ENCODE measurements at places on chromosomes 5 and 9.
A peak's percentile ranks its signal among the peaks of the same experiment; 100 is the strongest.

DNA sequence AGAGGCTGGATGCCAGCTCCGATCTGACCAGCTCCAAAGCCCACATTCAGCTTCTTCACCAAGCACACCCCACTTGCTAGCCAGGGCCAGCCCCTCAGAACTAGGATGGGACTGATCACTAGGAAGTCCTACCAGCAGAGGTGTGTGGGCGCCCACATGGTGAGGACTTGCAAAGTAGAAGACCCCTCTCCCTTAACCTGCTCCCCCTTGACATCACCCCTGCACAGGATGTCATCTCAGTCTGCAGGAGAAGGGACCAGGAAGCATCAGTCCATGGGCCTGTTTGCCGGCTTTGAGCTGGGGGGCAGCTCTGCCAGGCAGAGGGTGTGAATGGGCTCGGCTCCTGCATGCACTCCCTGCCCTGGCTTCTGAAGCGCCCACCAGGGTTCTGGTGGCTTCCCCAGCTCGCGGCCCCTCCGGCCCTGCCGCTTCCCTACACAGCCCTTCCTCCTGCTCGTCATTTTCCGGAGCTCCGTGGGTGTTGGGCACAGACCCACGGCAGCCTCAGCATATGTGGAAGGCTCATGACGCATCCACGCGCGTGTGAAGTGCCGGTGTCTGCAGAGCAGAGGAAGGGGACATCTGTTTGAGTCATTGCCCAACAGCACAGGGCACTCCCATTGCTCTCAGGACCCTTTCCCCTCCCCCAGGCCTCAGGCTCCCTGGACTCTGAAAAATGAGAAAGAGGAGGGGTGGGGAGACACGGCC is 3.7 kb upstream of the FAM78A start:
- DNase-seq, result no peak

DNA sequence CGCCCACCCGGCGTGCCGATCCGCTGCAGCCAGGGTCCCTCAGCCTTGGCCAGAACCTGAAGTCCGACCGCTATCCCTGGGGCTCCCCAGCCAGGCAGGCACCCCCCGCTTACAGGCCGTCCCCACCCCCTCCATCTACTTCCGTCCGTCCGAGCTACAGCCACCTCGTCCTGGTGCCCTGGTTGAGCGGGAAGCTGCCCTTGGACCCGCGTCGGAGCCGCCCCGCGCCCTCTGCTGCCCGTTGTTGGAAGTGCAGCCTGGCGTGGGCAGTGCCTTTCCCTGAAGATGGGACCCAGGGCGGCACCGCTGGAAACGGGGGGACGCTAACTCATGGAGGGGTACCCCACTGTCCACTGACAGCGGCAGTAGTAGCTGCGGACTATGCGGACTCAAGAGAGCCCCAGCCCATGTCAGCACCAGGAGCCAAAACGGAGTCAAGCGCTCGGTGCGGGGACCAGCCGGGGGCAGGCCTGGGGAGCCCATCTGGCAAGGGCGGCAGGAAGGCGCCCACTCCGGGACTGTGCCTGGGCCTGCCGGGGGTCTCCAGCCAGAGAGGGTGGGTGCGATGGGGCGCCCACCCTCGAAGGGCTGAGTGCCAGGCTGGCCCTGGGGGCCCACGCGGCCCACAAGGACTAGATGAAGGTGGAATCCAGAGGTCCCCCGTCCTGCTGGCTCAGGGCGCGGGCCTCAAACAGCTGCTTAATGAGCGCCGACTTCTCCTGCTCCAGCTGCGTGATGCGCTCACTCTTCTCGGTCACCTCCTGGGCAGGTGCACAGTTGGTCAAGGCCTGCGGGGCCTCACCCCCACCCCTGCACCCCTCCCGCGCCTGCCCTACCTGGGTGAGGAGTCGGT is 6.1 kb downstream of the SAPCD2 start:
- peak; percentile 37 for DNase-seq

- DNase-seq, result no peak
Measured at GRCh38 chr9:25570802-25571201, 107.4 kb downstream of the TUSC1 start.

- DNase-seq, result peak; percentile 32
Measured at GRCh38 chr5:142095035-142095434, 13.5 kb upstream of the NDFIP1 start.

DNA sequence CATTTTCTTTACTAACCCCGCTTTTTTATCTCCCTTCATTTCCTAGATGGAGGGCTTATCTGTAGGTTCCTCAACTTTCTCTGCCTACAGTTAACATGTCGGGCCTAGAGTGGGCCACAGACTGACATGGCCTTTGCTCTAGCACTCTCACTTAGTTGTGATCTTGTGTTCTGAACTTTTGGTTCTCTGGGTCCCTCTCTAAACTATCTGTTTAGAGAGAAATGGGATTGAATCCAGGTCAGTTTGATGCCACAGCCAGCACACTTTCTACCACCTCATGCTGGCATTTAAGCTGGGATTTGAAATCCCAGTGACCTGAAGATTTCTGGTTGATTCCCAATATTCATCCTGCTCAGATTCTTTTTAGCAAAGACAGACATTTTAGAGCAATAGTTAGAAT is 388.5 kb upstream of the PAPPA start:
- no peak for DNase-seq

DNA sequence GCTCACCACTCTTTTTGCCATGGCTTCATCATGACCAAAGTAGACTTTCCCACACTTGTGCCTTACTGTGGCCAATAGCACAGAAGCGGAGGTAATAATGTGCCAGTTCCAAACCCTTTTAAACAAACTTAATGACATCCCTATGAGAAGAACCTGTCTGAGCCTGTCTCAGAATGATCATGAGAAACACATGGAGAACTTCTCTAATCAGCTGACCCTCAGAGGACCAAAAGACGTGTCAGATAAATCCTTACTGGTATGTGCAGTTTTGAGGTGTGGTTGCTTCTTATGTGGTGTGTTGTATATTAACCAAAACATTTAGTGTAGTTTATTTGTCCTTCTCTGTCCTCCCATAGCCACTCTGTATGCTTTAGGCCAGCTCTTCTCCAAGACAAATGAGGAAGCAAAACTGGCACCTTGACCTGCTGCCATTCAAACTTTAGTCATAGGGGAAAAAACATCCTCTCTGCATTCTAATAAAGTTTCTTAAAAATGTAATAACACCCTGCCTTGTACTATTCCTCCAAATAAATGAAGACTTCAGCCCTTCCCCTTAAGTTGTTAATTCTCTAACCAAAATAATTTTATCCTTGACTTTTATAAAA is 168.9 kb downstream of the MUSK start:
- no peak for DNase-seq

DNA sequence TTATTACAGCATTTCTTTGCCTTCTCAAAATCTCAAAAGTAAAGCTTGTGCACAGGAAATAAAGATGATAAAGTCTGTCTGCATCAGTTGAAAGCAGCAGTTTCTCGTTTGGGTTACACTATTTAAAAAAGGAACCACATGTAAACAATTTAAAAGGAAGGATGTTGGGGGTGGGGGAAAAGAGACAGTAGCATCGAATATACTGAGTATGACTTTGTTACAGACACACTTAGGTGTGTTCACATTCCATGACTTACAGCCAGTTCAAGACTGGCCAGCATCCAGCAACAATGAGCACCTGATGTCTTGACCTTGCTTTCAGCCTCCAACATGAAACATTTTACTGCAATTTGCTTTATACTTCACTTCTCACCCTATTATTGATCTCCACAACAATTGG is 8.7 kb downstream of the GAPT start:
- DNase-seq, result no peak

Data from activated CD4-positive, alpha-beta T cell treated with anti-CD3 and anti-CD28 coated beads for 1 hour (primary cell).